ENCODE measurements at places on chromosomes 2 and 18.

DNA sequence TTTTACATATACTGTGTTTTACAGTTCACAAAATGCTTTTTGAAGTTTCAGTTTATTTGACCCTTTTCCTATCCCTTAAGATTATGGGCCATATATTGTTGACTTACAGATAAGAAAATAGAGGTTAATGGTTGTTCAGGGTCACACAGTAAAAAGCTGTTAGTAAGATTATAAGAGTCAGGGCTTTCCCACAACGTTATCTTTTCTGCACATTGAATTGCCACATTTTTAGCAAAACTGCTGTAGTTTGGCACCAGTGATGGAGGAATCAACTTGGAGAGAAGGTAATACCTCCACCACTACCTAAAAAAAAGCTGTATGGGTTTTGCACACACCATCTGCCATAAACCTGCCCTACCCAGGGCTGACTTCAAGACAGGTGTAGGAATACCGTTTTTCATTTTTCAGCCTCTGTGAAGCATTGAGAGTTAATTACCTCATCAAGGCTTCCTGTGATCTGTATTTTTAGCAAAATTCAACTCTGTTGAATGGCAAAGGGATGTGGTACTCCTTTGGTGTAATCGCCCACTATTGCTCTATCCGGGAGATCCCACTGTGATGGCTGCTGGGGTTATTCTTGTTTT, 5.0 kb downstream of the SOWAHC start:
- no peak for DNase-seq

- no peak for DNase-seq
These were observed 25.5 kb upstream of the NFE2L2 start for GRCh38 chr2:177289824-177290628.

DNA sequence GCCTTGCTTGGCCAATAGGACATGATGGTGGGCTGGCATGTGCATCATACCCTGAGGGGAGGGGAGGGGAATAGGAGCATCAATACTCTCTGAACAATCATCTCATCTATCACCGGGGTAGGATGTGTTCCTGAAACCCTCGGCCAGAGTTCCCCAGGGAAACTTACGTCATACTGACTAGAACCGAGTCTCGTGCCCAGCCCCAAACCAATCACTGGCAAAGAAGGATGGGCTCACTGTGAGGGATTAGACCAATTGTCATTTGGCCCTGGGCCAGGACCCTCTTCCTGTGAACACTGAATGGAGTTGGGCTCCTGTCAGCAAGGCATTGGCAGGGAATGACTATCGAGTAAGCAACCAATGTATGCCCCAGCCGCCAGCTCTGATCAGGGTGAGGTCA, 261.5 kb downstream of the MYCN start:
- DNase-seq, result no peak

DNA sequence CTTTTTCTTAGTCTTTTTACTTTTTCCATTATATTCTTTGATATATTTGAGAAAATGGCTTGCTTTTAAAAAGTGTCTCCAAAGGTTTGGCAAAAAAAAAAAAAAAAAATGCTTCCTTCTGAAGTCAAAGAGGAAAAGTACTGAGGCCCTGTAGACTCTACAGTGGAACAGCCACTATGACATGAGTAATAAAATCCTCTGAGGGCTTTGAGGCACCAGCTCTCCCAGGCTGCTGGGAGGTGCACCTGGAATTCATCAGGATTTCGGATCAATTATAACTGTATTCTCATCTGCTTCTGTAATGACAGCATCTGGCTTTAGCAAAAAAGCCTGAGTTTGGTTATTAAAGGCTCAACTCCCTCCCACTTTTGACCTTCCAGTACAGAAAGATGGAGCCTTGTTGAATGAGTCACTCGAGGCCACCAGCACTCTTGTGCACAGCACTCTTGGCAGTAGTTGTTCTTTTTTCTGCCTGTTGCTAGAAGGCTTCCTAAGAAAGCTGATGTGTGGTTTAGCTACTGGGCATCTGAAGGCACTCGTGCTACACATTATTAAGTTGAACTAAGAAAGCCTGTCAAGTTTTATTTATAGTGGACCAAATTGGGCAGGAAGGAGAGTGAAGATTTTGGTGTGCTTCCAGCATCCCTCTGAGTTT, 131.3 kb downstream of the PRPF40A start:
- DNase-seq, result peak; percentile 87

DNA sequence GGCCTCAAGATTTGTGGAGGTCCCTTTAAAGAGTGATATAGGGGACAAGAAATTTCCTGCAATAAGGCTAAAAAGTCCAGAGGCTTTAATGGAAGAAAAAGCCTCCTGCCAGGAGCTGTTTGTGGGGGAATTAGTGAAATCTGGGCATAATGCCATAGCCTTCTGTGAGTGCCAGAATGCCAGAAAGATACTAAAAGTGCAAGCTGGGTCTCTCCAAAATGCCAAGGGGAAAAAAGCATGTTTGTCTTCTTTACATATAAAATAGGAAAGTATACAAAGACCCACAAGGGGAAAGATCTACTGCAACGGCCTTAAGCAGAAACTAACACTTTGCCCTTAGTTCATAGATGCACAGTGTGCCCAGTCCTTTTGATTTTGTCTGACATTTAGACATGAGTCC, 647.7 kb upstream of the ZNF804A start:
- DNase-seq, result no peak

DNA sequence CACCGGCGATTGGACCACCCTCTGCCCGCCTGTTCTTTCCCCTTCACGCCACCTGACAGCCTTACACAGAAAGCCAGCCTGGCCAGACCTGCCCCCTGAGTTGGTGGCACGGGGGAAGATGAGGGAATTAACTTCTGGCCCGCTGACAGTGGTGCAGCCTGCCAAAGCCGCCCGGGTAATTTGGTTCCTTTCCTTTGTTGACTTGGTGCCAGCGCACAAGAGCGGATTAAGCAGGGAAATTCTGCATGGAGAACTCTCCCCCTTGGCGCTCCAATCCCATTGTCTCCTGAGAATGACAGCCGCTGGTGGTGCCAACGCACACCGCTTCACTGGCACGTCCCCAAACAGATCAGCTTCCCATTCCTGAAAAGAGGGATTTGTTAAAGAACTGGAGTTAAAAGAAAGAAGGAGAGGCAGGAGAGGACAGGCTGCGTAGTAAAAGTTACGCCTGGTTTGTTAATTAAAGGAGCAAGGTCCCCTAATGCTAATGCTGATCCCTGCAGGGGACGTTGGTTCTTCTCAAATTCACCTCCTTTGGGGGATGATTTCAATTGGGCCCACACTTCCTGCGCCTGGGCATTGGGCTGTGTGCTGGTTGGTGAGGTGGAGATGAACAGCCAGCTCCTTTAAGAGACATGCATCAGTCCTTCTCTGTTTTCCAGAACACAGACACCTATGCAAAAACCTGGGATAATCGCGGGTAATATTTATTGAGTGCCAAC, 286.8 kb downstream of the MYCN start:
- no peak for DNase-seq

DNA sequence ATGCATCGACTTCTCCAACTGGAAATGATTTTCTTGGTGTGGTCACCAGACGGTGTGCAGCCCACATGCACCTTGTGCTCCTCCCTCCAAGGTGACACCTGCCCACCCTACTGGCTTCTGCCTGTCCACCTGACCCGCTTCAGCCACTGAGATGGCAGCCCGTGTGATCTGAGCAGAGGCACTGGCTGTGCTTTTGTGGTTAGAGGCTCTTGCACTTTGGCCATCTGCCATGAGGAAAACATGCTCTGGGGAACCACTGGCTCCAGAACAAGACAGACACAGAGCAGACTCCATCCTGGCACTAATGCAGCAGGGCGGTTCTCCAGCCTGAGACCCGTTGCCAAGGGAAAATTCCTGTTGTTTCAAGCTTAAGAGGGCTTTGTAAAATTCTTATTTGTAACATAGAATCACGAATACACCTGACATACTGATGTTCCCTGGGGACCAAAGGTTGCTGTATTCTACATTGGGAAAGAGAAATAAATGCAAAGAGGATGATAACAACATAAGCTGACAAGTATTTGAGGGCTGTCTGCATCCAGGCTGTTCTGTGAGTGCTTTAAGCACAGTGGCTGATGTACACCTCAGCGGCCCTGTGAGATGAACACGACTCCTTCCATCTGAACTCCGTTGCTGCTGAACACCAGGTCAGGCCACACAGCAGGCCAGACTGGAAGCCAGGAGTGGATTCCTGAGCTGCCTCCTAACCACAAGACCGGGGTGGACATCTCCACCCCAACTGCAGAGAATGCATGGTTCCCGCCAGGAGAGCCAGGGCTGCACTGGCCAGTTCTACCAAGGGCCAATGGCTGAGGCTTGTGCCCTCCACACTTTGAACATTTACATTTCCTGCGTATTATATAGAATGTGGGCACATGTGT, 820.4 kb downstream of the GALR1 start:
- no peak for DNase-seq

DNA sequence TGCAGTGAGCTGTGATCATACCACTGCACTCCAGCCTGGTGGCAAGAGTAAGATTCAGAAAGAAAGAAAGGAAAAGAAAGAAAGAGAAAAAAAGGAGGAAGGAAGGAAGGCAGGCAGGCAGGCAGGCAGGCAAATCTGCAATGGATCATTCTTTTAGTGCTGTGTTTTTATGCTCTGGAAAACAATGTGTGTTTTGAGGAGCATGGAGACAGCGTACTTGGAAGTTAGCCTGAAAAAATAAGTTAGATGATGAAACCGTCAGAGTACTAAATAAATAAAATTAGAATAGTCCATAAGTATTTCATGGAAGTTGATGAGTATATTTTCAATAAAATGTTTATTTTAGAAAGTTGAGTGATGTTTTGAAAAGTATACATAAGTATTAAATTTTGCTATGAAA, 366.4 kb upstream of the CDH20 start:
- no peak for DNase-seq

DNA sequence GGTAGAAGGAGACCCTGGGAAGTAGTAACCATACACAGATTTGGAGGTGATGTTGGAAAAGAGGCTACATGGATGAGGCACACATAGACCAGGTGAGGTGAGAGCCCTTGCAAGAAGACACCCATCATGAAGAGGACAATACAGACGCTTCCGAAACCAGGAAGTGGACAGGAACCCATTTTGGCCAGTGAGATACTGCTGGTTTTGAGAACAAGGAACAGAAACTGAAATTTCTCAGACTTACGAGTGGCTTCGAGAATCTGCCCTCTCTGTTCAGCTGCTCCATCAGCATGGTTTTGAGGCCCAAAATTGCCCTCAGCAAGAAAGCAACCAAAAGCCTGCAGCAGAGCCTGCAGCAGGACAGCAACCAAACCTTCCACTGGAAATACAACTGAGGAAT, 479.1 kb upstream of the NRXN1 start:
- no peak for DNase-seq

DNA sequence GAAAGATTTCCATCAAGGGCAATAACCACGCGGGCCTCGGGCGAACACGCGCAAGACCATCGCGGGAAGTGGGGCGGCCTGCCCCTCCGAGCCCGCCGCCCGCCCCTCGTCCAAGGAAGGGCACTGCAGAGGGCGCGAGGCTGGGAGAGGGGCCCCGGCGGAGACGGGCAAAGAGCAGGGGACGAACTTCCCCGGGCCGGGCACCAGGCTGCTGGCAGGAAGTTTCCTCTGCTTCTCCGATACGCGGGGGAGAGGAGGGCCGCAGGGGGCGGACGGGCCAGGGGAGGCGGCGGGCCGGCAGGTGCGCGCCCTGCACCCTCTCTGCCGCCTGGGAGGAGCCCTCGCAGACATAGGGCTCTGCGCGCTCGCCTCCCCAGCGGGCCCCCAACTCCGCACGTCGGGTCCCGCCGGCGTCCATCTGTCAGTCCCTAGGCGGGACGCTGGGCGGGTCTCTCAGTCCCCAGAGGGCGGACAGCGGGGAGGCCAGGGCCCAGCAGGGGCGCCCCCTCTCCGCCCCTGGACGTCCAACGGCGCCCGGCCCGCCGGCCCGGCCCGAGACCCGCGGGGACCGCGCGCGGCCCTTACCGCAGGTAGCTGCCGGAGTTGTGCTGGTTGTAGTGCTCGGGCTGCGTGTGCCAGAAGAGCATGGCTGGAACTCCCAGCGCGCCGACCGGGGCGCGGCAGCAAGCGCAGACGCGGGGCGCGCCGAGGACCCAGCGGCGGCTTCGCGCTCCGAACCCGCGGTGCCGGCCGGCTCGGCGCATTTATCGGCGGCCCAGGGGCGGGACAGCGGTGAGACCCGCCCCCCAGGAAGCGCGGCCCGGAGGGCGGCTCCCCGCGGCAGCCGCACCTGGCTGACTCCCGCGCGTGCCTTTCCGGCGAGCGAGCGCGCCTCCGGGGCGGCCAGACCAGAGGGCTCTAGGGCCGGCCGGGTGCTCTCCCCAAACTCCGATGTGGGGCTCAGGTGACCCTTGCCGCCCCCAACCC, at the start of gene TFCP2L1:
Gene TFCP2L1, minus strand, starts transcription at position 740 of the 987 bp plus-strand sequence. Its CDS starts 93 bp downstream, at position 647.
- DNase-seq, result no peak

DNA sequence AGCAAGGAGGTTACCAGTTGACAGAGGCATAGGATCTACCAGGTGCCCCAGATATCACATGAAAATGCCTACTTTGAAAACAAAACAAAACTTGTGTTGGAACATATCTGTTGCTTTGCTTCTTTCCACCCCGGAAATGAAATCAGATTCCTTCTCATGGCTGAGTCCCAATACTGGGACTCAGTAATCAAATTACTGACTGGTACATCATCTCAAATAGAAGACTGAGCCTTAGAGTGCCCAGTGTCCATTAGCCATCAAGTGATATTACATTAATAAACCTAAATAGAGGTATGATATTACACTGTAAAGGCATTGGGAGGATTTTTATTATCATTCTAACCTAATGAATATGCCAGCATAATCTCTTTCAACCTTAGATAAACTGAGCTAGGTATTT, 48.6 kb upstream of the MSTN start:
- no peak for DNase-seq

- no peak for DNase-seq
These were observed 2.6 kb downstream of the NLRC4 start for GRCh38 chr2:32262105-32262504.

GRCh38 chr2:73836141-73836943, 7.6 kb downstream of the STAMBP start:
- no peak for DNase-seq

DNA sequence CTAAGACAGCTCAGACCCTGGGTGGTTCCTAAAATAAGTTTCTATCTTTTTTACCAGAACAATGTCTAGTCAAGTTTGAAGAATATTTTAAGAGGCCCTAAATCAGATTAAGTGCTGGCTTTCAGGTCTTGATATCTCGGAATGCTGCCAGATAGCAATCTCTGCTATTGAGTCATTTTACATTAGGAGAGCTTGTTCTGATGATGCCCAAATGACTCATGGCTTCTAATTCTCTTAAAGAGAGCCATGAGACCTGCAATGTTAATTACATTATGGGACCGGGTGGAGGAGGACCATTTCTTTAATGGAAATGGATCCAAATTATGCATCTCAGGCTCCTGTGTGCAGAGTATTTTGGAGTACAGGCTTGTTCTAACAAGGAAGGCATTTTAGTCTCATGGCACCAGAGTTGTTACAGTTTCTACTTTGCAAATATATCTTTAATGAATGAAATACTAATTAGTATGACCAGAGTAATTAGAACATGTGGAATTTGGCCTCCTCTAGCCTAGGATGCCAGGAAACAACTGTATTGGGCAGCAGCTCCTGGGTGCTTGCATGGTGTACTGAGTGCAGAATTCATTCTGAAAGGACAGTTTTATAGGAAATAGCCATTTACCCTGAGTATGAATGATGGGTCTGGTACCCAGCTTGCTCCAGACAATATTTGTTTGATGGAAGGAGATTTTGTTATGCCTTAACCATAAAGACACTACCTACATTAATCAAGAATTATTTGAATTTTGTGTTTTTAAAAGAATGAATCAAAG, 94.0 kb upstream of the SULT1C3 start:
- DNase-seq, result no peak

GRCh38 chr2:108905906-108906305, 83.1 kb downstream of the EDAR start:
- no peak for DNase-seq
